ENCODE measurements at places on chromosomes 1 and 21. TPM values are rescaled to one million over a fixed set of nuclear protein-coding genes. Genes with fewer than 3 reads are reported as not detected.

Gene CR1
- not detected for total RNA-seq

Gene ALX3
- total RNA-seq = not detected

Gene CSDE1
- 312 TPM for total RNA-seq

Gene B3GALT6
- total RNA-seq = 34.1 TPM

Gene PGBD5
- 12.9 TPM for total RNA-seq

Gene SLC44A5
- total RNA-seq = 0.07 TPM

Gene FAM72C
- 6.2 TPM for total RNA-seq

Gene CNTN2
- total RNA-seq = not detected

Gene CLEC20A
- total RNA-seq = not detected

Gene GIPC2
- total RNA-seq = 1.5 TPM

Gene SH2D5
- total RNA-seq = 15.2 TPM

Gene TENT5C
- under 0.01 TPM for total RNA-seq

Gene PLPPR4
- not detected for total RNA-seq

Gene RGS8
- total RNA-seq = not detected

Gene CDC7
- 12.4 TPM for total RNA-seq

Gene TMPRSS15
- total RNA-seq = not detected

Gene SLFNL1
- total RNA-seq = not detected

Gene LHX8
- total RNA-seq = not detected

Gene SPRR3
- not detected for total RNA-seq

Measured in epithelial cell of proximal tubule (primary cell).